ENCODE measurements at places on chromosomes 13 and 19. TPM values are rescaled to one million over a fixed set of nuclear protein-coding genes. Genes with fewer than 3 reads are reported as not detected.

GRCh38 chr19:15683411-15683810 is 10.5 kb downstream of the CYP4F12 start:
- DNase-seq: no peak

DNA sequence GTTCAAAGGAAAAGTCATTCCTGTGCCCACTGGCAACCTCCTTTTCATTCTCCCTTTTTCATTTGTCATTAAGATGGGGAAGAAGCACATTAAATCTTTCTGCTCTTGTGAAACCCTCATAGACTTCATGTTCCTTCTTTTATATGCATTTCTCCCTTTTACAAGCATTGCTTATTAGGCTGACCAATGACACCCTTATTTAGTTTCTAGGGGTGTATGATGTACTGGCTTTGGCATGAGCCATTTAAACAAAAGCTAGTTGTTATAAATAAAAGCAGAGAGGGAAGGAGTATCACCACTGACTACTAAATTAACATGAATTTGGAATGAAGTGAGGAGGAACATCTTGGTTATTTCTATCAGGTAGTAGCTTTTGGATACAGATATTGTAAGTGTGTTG is 68.2 kb upstream of the PCDH9 start:
- no peak for DNase-seq

DNA sequence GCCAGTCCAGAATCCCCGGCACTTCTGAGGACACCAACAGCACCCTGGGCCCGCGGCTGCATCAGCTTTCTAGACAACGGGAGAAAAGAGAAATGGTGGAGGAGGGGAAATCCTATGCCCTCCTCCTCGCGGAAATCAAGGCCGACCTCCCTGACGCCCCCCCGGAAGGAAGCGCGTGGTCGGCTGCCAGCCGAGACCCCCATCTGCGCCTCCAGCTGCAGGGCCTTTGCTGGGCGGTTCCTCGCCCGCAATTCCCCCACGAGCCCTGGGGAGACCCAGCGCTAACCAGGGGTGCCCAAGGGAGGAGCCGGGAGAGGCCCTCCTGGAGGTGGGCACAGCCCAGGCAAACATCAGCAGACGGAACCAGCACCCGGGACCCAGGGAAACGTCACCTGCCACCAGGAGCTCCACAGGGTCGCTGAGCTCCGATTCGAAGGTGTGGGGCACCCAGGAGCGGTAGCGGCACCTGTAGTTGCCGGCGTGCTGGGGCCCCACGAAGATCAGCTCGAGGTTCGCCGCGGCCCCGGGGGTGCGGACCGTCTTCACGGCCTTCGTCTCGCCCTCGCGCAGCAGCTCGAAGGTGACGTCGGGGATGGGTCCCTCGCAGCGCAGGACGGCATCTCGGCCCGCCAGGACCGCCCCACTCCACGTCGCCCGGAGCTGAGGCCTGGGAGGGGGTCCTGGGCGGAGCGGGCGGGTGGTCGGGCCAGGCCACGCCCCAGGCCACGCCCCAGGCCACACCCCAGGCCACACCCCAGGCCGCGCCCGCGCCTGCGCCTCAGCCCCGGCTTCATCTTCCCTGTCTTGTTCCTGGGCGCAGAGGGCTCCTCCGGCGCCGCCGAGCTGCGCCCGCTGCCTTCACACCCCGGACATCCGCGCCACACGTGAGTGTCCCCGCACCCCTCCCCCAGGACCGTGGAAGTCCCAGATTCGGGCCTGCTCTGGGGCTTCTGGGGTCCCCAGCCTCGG is 6.0 kb downstream of the A1BG start:
- DNase-seq: peak; percentile 30

GRCh38 chr13:46389457-46390451 is 2.7 kb upstream of the RUBCNL start:
- no peak for DNase-seq

GRCh38 chr13:74770361-74770760 is 636.2 kb upstream of the KLF12 start:
- no peak for DNase-seq

DNA sequence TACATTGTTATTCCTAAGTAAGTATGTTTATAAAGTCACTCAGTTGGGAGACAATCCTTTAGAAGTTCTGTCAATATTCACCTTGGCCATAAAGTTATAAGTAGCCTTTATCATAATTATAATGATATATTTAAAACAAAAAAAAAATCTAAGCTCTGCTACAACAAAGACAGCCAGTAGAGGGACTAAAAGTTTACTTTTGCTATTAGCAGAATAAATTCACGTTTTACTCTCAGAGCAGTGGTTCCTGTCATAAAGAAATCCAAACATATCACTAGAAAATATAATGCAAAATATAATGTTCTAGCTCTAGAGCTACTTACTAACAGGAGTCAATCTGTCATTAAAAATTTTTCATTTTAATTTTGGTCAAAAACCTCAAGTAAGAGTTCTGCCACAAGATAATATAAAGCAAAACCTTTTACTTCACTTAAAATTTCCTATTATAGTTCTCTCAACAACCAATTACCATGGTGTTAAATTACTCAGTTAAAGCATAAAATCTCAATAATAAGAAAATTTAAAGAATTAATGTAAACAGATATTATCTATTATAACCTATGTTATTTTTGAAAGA is 17.7 kb downstream of the INTS6 start:
- DNase-seq: no peak

Gene SULT2A1
- not detected for total RNA-seq

Gene ALOX5AP
- total RNA-seq: not detected

Gene STOML3
- total RNA-seq: not detected

Data from progenitor cell of endocrine pancreas (in vitro differentiated cells).